ENCODE measurements at places on chromosomes 4 and X. TPM values are rescaled to one million over a fixed set of nuclear protein-coding genes. Genes with fewer than 3 reads are reported as not detected.

GRCh38 chr4:55791666-55792065 lies 27.9 kb upstream of the EXOC1L start:
- DNase-seq = peak; percentile 32

DNA sequence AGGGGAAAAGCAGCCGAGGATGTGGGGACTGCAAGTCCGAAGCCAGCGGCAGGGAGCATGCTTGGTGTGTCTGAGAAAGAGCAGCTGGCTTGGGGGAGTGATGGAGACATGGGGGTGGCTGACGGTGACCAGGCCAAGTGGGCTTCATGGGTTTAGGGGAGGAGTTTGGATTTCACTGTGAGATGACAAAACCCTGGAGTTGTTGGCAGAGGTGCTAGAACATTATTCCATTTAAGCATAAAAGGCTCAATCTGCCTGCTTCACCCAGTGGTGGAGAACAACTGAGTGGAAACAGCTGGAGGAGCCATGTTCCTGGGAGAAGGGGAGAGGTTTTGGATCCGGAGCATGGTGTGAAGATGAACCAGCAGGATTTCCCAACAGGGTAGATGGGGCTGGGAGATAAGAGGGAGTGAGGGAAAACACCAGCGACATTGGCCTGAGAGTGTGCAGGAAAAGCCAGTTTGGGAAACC lies 318.0 kb upstream of the TAPT1 start:
- no peak for DNase-seq

The CT47B1 gene
- total RNA-seq = not detected

DNA sequence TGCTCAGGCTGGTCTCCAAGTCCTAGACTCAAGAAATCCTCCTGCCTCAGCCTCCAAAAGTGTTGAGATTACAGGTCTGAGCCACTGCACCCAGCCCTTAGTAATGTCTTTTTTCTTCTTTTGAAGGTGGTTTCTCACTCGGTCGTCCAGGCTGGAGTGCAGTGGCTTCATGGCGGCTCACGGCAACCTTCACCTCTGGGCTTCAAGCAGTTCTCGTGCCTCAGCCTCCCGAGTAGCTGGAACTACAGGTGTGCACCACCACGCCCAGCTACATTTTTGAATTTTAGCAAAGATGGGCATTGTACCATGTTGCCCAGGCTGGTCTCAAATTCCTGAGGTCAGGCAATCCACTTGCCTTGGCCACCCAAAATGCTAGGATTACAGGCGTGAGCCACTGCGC lies 32.3 kb upstream of the ASMTL start:
- no peak for DNase-seq

DNA sequence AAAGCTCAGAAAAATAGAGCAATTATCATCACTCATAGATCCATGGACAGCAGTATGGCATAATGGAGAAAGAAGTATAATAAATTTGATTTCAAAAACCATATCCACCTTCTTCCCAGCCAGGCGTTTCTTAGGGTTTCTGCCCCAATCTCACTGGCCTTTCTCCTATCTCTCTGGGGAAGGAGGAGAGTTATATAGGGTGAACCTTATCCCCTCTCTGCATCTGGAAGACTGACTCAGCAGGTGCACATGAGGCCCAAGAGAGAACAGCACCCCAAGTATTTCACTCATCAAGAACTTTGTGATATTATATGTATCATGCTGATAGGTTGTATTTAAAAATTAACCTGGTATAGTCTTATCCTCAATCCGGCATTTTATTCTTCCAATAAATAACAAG lies 318.8 kb upstream of the RASGEF1B start:
- no peak for DNase-seq

GRCh38 chr4:99564921-99565320 lies 1.1 kb upstream of the TRMT10A start:
- no peak for DNase-seq

DNA sequence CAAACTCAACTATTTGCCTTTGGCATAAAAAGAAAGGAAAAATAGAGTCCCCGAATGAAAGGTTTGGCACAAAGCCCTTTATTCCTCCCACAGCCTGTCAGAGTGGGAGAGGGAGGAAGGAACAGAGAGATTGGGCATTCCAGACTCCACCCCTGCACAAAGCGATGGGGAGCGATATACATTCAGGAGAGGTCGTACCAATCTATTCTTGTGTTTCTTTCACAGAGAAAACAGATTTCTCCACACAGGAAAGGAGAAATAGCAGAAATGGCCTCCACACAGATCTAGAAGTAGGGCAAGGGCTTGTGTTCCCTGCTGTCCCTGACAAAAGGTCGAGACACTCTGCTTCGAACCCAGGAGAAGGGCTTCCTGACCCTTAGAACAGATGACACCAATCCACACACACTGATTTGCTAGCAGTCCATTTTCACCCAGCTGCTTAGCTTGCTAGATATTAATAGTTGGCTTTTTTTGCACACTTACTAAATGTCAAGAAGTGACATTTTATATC lies 197.4 kb downstream of the MAML3 start:
- DNase-seq = no peak

DNA sequence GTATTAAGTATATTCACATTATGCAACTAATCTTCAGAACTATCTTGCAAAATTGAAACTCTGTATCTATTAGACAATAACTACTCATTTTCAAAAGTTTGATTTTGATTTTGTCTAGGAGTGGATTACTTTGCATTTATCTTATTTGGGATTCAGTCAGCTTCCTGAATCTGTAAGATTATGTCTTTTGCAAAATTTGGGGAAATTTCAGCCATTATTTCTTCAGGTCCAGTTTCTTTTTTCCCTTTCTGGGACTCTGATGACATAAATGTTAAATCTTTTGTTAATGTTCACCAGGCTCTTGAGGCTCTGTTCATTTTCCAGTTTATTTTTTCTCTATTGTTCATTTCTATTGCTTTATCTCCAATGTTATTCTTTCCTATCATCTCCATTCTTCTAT lies 15.0 kb downstream of the RPS6KA3 start:
- DNase-seq = no peak

DNA sequence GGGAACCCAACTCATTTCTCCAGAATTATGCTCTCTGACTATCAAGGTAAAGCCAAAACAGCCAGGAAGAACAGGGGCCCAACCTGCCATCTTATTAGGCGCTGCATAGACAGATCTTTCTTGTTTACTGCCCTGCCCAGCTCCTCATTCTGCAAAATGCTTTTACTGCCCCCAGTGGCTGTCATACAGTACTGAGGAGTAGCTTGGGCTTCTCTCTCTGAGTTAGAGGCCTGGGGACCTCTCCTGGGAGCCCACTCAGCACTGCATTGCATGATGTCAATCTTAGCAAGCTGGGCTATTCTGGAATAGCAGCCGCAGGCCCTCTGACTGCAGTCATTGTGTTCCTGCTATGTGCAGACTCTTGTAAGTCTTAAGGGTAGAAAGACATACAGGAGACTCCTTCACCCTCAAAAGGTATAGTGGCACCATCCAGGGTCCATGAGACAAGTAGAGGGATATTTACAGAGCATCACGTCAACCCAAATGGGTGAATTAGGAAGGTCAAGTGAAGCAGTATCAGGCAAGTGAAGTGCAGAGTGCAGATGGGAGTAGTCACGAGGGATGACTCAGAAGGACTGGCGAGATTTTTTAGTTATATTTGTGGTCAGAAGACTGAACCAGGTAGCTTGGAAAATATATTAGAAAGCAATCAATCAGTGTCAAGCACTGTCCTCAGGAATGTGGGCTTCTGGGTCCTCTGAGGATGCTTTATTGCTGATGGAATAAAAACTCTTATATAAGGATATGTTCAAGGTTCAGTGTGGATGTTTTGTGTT lies 294.1 kb upstream of the SFRP2 start:
- DNase-seq = peak; percentile 16

Data from foreskin keratinocyte (primary cell).